ENCODE measurements at places on chromosomes 11 and 22.

DNA sequence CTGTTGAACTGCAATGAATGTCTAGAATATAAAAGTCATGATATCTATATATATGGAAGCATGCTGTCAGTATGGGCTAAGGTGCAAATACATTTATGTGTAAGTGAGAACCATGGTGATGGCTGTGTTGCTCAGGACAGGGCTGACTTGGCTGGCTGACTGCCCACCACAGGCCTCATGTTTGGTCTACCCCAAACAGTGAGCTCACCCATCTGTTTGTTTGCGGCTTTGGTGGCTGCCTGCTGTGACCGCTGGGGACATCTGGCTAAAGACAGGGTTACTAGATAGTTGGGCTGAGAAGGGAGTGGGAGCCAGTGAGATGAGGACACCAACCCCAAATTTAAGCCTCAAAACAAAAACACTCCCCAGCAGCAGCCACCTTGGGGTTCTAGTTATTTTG, 6.3 kb downstream of the CD44 start:
- no peak for DNase-seq

GRCh38 chr11:77568916-77569675, 20.7 kb upstream of the AQP11 start:
- DNase-seq = no peak

DNA sequence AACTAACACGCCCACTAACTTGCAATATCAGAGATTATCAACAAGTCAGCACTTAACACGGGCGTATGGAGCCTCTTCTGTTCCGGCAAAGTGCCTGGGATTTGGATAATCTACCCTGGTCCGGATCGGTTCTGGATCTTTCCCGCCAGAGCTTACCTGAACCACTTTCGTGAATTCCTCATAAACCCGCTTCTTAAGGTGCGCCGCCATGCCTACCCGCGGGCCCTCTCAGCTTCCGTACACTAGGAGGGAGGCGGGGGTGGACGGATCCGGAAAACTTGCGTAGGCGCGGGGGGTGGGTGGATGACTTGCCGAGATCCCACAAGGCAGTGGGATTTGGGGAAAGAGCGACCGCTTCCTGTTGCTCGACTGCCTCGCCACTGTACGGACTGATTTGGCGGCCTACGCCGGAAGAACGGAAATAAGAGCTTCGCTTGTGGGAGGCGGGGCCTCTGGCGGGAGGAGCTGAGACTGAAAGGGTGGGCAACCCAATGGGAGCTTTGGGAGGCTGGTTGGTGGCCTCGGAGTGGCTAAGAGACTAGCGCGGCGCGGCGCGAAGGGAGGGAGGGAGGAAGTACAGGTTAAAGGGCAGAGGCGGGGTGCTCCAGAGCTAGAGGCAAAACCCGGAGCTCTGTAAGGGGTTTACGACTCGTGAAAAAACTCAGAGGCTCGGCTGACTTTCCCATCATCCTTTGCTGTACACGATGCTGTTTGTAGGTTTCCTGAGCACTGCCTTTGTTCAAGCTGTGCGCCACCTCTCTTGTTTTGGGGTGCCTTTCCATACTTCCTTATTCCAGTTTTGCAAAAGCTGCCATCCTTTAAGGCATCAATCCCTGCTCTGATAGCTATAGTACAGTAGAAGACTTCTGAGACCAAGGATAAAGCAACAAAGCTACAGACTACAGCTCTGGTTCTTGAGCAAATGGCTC, at the start of gene INTS4:
INTS4 (minus strand) TSS at position 235 of the 929 bp plus-strand sequence; CDS start at position 210, 25 bp downstream.
- DNase-seq = peak; percentile 99

GRCh38 chr11:61111786-61112517, 9.7 kb downstream of the CD5 start:
- DNase-seq = peak; percentile 73

GRCh38 chr11:95917193-95918036, 6.5 kb downstream of the MTMR2 start:
- DNase-seq = no peak

DNA sequence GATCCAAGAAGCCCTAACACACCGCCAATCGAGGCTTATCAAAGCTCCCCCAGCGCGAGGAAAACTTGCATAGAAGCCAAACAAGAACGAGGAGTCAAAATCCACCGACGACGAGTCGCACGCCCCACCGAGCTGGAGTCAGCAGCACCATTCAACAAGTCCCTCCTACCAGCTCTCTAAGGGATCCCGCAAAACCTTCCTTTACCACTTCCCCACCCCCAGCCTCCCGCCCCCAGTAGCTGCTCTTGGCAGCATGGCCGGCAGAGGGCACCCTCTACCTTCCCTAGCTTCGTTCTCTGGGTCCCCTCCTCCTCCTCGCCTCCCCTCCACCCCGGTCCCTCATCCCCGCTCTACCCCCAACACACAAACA, 1.4 kb downstream of the BDNF start:
- DNase-seq = peak; percentile 28

GRCh38 chr11:130804306-130805076, 111.8 kb downstream of the SNX19 start:
- no peak for DNase-seq

DNA sequence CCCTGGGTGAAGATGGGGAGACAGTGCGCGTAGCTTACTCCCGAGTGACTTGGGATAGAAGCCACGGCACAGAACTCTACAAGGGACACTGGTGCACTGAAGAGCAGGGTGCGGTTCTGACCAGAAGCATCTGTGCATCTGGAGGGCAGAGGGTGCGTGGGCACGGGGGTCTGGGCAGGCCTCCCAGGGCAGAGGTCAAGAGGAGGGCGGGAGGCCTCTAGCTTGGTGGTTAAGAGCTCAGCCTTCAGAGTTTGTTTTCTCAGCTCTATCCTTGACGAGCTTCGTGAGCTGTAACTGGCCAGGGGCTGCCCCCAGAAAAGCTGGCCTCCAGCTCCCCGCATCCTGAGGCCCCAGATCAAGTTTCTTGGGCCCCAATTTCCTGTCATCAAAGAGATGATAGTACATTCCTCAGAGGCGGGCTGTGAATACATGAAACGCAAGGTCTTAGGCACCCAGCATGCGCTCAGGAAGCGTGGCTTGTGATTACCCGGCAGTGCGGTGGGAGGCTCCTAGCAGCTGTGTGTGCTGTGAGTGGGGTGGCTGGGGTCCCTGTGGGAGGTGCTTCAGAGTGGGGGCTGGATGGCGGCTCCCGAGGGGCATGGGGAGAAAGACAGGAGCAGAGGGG, 6.0 kb upstream of the BID start:
- no peak for DNase-seq

GRCh38 chr11:124050748-124051147, 9.6 kb upstream of the OR10G7 start:
- DNase-seq = no peak

All from activated T-helper 2 cell treated with anti-CD3 and anti-CD28 coated beads, Interferon-gamma antibody, Interleukin-2, Interleukin-4, amounts not matched to agents 10 μg/mL and 5 μg/mL and 100 μg/mL, durations not matched to agents 14 hours and 24 hours and 36 hours (primary cell).